Activated CD4-positive, alpha-beta T cell treated with anti-CD3 and anti-CD28 coated beads, Interleukin-2, amount 50 U/mL, for 4 hours (primary cell): ENCODE measurements at places on chromosomes 11 and 22.

DNA sequence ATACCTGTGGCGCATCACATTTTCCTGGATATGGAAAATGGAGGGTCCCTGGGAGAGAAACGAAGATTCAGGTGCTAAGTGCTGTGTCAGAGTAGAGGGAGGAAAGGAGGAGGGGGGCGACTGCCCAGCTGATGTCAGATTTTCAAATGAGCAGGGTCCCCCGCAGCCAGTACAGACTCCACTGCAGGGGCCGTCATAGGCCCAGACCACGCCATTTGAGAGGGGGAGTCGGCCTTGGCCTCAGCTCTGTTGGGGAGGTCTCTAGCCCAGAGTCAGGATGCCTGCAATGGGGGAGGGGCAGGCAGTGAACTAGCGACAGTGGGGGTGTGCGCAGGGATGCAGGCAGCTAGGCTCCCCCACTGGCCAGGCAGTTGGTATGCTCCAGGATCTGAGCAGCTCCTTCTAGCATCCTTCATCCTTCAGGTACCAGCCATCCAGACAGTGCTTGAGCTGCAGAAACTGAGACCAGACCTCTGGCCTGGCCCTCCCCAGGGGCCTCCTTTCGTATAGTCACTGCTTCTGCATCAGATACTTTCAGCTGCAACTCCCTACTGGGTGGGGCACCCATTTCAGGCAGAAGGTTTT lies at the start of the genes BSCL2 and GNG3:
TSS of gene BSCL2 (minus strand) at position 148 of the 585 bp plus-strand sequence. CDS start 229 bp downstream, outside the sequence.
TSS of gene GNG3 (plus strand) at position 400 of the 585 bp plus-strand sequence. CDS start 620 bp downstream, outside the sequence.
- no peak for DNase-seq

- no peak for DNase-seq
Measured at GRCh38 chr11:95517453-95517852, 272.1 kb downstream of the FAM76B start.

DNA sequence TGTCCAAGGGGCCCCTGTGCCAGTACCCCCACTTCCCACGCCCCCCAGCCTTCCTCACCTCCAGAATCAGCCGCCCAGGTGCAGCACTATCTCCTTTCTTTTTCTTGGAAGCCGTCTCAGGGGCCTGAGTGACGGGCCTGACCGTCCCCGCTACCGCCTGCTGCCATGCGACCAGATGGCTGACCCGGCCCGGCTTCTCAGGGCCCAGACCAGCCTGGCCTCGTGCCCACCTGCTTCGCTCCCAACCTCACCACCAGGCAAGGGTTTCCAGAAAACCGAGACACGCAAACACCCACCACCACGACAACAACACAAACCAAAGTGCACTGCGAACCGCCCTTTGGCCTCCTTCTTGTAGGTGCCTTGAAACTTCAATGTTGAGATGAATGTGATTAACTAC lies 39.1 kb downstream of the MACROD1 start:
- no peak for DNase-seq

- DNase-seq = no peak
Measured at GRCh38 chr11:61885166-61885778, 6.1 kb downstream of the FADS3 start.

GRCh38 chr11:42595876-42596275 lies 715.9 kb upstream of the API5 start:
- DNase-seq = no peak

DNA sequence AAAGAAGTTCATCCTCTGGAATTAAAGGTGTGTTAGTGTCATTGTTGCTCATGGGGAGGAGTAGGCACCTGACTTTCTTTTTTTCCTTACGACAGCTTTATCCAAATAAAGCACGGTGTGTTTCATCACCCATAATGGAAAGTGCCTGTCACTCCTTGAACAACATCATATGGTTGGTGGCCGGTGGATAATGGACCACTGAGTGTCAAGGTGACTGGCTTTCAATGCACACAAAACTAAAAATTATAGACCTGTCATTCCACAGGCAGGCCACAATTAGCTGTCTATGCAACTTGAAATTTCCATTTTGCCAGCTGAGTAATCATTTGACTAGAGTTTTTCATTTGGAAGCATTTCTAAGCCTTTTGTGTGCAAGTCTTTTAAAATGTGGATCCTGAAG lies 45.0 kb upstream of the MPPED2 start:
- no peak for DNase-seq

GRCh38 chr11:102138223-102138622 lies 28.0 kb downstream of the YAP1 start:
- DNase-seq = no peak
